Mucosa of gallbladder (tissue), 1 donor: ENCODE measurements at places on chromosomes 11 and 22. TPM values are rescaled to one million over a fixed set of nuclear protein-coding genes. Genes with fewer than 3 reads are reported as not detected.

The FOLH1 gene
- 42.6 TPM for total RNA-seq

The SPI1 gene
- 35.3 TPM for total RNA-seq

The OR5B21 gene
- not detected for total RNA-seq

The PTPRJ gene
- 53.4 TPM for total RNA-seq
